ENCODE measurements at places on chromosomes 16 and 17.
A peak's percentile ranks its signal among the peaks of the same experiment; 100 is the strongest.

DNA sequence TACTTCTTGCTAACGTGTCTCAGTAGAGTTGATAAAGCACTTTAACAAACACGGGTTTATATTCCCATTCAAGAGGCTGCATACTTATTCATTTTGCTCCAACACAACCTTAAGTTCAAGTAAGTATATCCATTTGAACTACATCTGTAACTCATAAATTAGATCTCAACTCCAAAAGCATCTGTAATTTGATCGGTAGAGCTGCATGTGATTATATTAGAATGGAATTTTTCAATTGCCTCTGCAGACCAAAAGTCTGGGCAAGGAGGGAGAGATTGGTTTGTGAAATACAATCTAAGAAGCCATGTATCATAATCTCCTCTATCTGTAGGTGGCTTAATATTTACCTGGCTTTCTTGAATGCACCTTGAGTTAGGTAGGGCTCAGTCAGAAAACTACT is 371.0 kb downstream of the RBFOX1 start:
- no peak for ATAC-seq

- ATAC-seq, result no peak
Measured at GRCh38 chr16:48539485-48540221, 70.3 kb downstream of the N4BP1 start.

- no peak for ATAC-seq
Measured at GRCh38 chr17:79969906-79970305, 65.8 kb downstream of the TBC1D16 start.

DNA sequence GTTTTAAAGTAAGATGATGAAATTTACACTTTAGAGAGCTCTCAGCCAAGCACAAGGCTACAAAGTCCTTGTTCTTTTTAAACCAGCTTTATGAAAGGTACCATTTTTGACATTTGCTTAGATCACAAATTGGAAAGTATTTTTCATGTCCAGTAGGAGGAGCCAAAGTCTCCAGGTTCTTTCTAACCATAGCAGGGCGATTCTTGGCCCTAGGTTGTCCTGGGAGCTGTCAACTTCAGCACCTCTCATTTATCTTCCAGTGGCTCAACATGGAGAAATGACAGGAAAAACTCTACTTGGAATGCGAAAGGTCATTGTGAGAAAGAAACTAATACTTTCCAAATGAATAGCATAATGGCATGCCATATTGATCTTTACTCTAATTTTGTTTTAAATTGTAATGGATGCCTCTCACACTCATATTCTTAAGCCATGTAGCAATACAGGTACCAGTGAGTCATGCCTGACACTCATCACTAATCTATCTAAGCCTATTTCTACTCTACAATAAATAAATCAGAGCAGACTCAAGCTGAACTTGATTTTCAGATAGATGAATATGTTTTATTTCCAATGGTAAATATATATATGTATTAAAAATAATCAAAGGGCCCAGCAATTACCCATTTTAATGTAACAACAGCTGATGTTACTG is 919.1 kb upstream of the EEF2KMT start:
- peak; percentile 73 for ATAC-seq

DNA sequence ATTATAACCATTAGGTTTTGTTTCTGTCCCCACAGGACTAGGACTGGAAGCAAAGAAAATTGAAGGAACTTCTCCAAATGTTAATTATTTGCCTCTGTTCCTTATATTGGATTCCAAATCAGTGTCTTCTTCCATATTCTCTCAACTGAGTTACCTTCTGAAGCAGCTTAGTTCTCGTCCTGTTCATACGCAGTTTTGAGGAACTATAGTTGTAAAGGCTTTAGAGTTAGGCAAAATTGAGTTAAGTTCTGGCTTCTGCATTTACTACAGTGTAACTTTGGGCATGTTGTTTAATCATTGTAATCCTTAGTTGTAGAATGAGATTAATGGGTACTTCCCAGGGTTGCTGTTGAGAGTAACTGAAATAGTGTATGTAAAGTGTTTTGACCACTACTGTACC is 11.2 kb downstream of the CBFB start:
- no peak for ATAC-seq

DNA sequence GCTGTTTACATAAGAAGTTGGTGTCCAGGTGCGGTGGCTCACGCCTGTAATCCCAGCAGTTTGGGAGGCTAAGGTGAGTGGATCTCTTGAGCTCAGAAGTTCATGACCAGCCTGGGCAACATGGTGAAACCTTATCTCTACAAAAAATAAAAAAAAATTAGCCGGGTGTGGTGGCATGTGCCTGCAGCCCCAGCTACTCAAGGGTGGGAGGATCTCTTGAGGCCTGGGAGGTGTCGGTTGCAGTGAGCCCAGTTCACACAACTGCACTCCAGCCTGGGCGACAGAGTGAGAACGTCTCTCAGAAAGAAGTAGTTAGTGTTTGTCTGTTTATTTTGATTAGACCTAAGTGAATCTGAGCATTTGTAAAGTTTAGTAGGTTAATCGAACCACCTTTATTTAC is 12.8 kb downstream of the DDX19A start:
- no peak for ATAC-seq

- no peak for ATAC-seq
Measured at GRCh38 chr17:8149419-8150193, 2.6 kb downstream of the PER1 start.

All from esophagus mucosa (tissue), 1 donor.